ENCODE measurements at places on chromosomes 2 and 18.

DNA sequence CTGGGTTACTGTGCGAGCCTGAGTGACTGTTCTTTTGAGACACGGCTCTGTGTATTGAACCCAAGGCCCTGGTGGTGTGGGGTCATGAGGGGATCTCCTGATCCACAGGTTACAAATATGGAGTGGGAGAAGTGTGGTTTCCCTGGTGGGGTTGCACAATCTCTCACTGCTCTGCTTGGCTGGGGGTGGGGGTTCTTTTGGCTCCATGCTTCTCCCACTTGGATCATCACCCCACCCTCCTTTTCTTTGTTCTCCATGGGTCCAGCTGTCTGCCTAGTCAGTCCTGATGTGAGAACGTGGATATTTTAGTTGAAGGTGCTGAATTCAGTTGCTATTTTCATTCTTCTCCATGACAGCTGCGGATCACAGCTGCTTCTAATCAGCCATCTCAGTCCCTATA lies 37.8 kb downstream of the AGPS start:
- DNase-seq: no peak

GRCh38 chr2:121721926-121722325 lies 14.7 kb downstream of the NIFK start:
- DNase-seq: no peak

DNA sequence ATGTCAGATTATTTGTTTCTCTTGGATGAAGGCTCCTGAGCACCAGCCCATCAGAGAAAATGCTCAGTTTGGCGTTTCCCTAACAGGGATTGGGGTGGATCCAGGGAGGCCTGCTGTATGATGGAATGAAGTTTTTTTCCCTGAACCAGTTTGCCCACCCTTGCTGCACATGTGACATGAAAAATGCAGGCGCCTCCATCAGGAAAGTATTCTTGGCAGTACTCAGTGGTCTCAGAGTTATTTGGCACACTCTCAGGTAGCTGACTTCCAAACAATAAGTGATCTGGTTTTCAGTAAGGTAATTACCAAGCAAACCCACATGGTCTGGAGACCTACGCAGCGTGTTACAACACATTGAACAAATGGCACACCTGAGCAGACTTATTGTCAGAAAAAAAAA lies 254.9 kb downstream of the PAX3 start:
- no peak for DNase-seq

DNA sequence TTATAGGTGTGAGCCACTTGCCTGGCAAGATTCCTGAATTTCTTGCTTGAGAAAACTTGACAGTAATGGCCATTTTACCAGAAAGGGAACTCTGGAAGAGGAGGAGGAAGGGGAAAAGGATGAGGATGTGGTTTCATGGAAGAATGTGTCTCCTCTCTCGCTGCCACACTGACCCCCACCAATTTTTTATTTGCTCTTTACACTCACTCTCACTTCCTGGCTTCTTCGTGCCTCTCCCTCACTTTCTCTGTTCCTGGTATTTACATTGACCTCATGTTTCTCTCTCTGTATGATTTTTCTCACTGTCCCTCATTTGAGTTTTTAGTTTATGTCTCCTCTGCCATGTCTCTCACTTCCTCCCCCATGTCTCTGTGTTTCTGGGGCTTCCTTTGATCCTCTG lies 134.5 kb upstream of the CAB39 start:
- no peak for DNase-seq

DNA sequence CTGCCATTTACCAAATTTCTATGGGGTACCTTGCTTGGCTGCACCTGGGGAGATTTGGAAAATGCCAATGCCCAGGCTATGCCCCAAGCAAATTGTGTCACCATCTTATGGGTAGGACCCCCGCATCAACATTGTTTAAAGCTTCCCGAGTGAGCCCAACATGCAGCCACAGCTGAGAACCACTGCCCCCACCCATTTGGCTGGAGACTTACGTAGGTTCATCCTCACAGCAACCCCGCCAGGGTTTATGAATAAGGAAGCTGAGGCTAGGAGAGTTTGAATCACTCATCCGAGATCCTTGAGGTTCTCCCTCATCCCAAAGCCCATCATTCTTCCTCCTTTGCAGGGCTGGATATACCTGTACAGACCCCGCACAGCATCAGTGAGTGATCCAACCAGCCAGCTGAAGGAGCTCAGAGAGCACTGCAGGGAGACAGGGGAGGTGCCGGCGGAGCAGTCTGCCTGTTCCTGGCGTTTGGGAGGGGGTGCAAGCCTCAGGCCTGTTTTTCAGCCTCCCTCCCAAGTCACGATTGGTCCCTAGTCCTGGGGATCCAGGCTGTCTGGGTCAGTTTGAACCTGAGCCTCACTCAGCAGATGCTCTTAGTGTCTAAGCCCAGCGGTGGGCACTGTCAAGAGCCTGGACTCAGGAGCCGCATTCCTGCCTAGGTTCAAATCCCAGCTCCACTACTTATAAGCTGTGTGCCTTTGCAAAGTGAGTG lies 164.9 kb downstream of the SMAD7 start:
- DNase-seq: no peak

- no peak for DNase-seq
Measured at GRCh38 chr2:221674446-221674845, 102.3 kb upstream of the EPHA4 start.

GRCh38 chr2:238290091-238290509 lies 1.7 kb upstream of the PER2 start:
- DNase-seq: peak; percentile 50

All from T-cell (primary cell).